ENCODE measurements at places on chromosomes 12 and 14. TPM values are rescaled to one million over a fixed set of nuclear protein-coding genes. Genes with fewer than 3 reads are reported as not detected.

The MMP19 gene
- 3.3 TPM for polyA plus RNA-seq

The RPL10L gene
- not detected for polyA plus RNA-seq

The AQP2 gene
- not detected for polyA plus RNA-seq

The DEGS2 gene
- polyA plus RNA-seq, result 0.82 TPM

The DYRK2 gene
- 13.9 TPM for polyA plus RNA-seq

The RPGRIP1 gene
- 0.35 TPM for polyA plus RNA-seq

The CRIP2 gene
- polyA plus RNA-seq, result 13.5 TPM

The DHRS2 gene
- polyA plus RNA-seq, result 4.4 TPM

The C12orf54 gene
- polyA plus RNA-seq, result not detected

The CCDC92 gene
- 0.51 TPM for polyA plus RNA-seq

The FAM90A1 gene
- 0.52 TPM for polyA plus RNA-seq

The GSG1 gene
- polyA plus RNA-seq, result 1.4 TPM

The P2RX7 gene
- 0.38 TPM for polyA plus RNA-seq

The NINJ2 gene
- 1.4 TPM for polyA plus RNA-seq

The GRIP1 gene
- 4.5 TPM for polyA plus RNA-seq

The RASSF9 gene
- polyA plus RNA-seq, result 0.02 TPM

The FGF23 gene
- polyA plus RNA-seq, result 0.35 TPM

The NRXN3 gene
- polyA plus RNA-seq, result 2.6 TPM

The SLC10A1 gene
- polyA plus RNA-seq, result not detected

The OR6C2 gene
- polyA plus RNA-seq, result not detected

The AKAP3 gene
- polyA plus RNA-seq, result 0.54 TPM

The PIWIL1 gene
- polyA plus RNA-seq, result 0.02 TPM

The PRIMA1 gene
- polyA plus RNA-seq, result 3.6 TPM

The LMO3 gene
- 4.6 TPM for polyA plus RNA-seq

The BTBD7 gene
- polyA plus RNA-seq, result 12.1 TPM

The CMA1 gene
- polyA plus RNA-seq, result not detected

The WDHD1 gene
- 10.5 TPM for polyA plus RNA-seq

The TMEM132D gene
- polyA plus RNA-seq, result 2.8 TPM

The MYH6 gene
- polyA plus RNA-seq, result 0.05 TPM

The SCN8A gene
- 6.3 TPM for polyA plus RNA-seq

The CLEC1B gene
- polyA plus RNA-seq, result not detected

The LRTM2 gene
- polyA plus RNA-seq, result 0.05 TPM

The ART4 gene
- polyA plus RNA-seq, result not detected

Data from H1 (cell line).